ENCODE measurements at places on chromosomes 2 and 18.

- no peak for DNase-seq
These were observed 151.8 kb upstream of the MMADHC start for GRCh38 chr2:149739171-149739882.

- DNase-seq: no peak
These were observed at the start of gene TGFBRAP1 for GRCh38 chr2:105329561-105330495. TGFBRAP1 (minus strand) TSS chr2:105329735; CDS start chr2:105308301, 21,434 bp downstream.

GRCh38 chr18:48733643-48734253, 194.9 kb downstream of the CTIF start:
- DNase-seq: no peak

DNA sequence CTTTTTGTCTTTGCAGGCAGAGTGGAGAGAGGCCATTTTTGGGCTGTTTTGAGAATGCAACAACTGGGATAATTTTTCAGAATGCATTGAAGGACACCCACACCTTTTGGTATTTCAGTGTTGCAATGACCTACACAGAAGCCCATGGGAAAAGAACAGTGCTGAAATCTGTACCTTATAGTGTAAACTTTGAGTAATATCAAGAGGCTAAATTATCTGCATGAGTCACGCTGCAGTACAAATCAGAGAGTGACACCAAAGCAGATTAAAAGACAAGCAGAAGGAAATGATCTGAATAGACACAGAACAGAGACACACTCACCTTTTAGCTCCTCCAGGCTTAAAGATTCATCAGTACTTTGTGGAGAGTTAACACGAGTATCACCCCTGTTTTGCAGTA, 265.3 kb downstream of the PAX3 start:
- no peak for DNase-seq

DNA sequence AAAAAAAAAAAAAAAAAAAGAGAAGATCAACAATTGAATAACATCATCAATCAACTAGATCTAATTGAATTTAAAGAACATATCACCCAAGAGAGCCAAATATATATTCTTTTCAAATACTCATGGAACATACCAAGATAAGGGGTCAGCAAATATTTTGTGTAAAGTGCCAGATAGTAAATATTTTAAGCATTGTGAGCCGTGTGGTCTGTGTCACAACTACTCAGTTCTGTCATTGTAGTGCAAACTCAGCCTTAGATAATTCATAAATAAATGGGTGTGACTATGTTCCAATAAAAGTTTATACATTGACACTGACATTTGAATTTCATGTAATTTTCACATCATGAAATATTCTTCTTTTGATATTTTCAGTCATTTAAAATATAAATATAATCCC, 45.9 kb downstream of the OTX1 start:
- DNase-seq: no peak

DNA sequence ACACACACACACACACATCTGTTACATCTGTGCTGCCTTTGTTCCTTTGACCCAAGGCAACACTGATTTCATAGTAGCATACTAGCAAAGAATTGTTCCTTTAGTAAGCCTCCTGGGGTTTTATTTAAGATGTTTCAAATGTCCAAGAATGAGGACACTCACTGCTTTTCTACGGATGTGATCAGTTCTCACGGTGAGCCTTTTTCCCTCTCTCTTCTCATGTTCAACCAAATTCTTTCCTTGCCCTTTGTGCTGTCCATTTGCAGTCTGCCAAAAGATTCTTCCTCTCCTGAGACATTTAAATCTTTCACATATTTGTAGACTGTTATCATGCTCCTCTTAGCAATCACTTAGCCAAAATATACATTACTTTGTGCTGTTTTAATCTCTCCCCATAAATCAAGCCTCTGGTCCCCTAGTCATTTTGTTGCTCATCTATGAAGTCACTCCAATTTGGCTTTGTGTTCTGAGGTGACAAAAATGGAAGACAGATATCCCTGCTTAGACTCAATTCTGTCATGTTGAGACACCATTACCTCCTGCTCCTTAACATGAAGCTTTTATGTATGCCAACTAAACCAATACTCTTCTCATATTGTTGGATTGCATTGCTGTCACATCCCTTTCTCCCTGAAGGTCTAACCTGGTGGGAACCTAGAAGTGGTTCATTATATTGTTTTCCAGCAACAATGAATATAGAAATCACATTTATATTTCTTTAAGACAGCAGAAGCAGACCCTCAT, 1605.3 kb upstream of the ACVR2A start:
- peak; percentile 91 for DNase-seq

GRCh38 chr2:42706836-42707235, 57.1 kb downstream of the OXER1 start:
- no peak for DNase-seq

DNA sequence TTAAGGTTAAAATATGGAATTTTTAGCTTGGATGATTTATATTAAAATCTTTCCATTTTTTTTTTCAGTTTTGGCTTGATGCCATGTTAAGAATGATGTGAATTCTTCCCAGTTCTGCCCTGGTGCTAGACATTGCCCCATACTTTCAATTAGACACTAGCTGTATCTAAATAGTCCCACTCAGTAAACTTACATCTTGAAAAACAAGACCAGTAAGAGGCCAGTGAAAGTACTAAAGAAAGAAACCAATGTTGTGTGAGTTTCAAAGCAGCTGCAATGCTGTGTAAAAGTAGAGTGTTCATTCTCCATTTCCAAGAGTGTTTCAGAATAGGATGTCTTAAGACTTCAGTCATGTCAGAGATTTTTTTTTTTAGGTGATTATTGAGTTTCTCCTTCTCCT, 40.0 kb upstream of the CYBRD1 start:
- no peak for DNase-seq

GRCh38 chr2:29347774-29348461, 232.7 kb downstream of the CLIP4 start:
- DNase-seq: no peak

DNA sequence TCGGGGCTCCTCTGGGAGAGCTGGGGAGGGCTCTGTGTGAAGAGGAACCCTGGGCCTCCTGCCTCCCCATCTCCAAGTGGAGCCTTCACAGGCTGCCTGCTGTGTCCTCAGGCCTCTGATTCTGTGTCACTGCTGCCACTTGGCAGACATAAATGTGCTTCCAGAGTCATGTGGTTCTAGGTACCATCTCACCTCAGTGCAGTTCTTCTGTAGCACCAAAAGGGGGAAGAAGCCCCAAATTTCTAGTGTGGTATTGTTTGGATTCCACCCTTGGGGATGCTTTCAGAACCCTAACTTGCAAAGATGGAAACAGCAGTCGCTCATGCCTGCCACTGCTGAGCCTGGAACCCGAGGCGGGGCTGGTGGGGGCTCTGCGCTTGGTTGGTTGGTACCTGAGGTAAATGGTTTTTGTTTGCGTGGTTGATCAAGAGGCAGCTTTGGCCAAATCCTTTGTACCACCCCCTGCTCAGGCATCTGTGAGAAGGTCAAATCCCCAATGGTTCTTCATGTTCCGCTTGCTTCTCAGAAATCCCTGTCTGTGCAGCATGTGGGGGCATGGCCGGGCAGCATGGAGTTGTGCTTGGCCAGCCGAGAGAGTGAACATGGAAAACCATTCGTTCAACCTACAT, 27.5 kb downstream of the COA5 start:
- no peak for DNase-seq
